ENCODE measurements at places on chromosomes 1 and 21.

- no peak for DNase-seq
Measured at GRCh38 chr21:18170829-18171228, 73.8 kb upstream of the CHODL start.

DNA sequence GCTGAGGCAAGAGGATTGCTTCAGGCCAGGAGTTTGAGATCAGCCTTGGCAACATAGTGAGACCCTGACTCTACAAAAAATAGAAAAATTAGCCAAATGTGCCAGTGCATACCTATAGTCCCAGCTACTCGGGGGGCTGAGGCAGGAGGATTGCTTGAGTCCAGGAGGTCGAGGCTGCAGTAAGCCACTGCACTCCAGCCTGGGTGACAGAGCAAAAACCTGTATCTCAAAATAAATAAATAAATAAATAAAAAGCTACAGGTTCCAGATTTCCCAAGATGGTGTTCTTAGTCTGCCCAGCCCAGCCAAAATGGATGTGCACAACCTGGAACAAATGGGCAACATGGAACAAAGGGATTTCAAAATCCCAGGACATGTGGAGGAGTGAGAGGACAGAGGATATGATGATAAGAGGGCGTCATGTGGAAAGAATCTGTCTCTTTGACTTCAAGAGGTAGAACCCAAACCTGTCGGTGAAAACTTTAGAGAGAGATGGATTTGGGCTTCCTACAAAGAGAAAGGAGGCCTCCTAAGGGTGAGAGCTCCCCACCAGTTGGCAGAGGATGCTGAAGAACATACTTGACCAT is 3.2 kb downstream of the EDARADD start:
- DNase-seq, result no peak

GRCh38 chr1:54973205-54973921 is 7.1 kb upstream of the TMEM61 start:
- DNase-seq, result peak; percentile 44

DNA sequence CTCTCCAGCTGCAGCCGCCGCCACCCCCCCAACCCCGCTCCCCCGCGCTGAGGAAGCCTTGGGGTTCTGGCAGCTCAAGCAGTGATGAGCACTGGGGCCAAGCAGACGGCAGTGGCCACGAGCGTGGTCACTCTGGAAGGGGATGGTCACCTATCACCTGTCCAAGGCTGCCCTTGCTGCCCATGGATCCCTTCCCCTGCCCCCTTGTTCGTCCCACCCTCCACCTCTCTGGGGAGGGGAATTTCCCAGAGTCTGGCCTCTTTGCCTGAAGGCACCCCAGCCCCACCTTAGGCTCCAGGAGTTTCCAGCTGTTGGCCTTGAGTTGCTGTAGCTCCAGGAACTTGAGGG is 7.2 kb upstream of the SMIM12 start:
- DNase-seq, result no peak

DNA sequence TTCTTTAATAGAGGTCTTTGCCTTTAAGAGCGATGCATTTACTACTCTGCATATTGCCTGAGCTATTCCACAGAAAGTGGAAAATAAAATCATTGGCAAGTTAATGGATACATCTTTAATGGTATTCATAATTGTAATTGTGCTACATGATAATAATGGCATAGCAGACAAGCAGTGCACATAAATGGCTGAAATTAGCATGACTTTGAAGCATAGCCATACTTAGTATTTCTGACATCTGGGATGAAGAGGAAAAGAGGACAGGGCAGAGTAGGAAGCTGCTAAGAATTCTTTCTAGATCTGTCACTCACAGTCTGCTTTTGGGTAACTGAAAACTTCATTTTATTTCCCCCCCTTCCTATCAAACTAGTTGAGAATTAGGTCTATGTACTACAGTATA is 195.0 kb upstream of the NRIP1 start:
- DNase-seq, result no peak

DNA sequence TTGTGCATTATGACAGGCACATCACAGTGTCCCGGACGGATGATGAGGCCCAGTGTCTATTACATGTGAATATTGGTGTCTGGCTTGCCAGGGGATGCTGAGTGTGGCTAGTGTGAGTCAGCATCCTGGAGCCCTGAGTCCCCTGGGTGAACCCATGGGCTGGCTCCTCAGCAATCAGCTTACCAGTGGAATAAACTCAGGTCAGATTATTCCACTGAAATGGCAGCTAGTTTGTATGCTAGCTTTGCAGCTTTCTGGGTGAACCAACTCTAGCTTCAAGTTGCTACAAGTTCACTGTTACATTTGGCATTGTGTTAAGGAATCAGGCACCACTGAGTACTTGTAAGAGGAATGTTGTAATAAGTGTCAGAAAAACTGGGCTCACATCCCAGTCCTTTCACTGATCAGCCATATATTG is 23.9 kb upstream of the RPTN start:
- no peak for DNase-seq

GRCh38 chr1:203338335-203339036 is 12.4 kb downstream of the FMOD start:
- peak; percentile 61 for DNase-seq

DNA sequence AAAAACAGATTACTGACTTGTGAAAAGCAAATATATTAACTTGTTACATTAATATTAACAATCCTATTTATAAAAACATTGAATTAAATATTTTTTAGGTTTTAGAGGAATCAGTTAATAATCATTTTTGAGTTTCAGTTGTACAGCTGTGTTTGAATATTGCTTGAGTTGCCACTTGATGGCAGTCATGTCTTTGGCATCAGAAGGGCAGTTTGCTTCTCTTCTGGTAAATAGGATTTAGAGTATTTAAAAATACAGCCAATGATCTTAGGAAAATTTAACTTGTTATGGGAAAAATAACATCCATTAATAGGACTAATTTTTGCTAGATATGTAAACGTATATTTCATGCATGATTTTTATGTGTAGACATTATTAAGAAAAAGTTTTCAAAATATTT is 234.1 kb downstream of the NCAM2 start:
- DNase-seq, result peak; percentile 10

- no peak for DNase-seq
Measured at GRCh38 chr1:27966402-27967105, 6.8 kb downstream of the XKR8 start.

DNA sequence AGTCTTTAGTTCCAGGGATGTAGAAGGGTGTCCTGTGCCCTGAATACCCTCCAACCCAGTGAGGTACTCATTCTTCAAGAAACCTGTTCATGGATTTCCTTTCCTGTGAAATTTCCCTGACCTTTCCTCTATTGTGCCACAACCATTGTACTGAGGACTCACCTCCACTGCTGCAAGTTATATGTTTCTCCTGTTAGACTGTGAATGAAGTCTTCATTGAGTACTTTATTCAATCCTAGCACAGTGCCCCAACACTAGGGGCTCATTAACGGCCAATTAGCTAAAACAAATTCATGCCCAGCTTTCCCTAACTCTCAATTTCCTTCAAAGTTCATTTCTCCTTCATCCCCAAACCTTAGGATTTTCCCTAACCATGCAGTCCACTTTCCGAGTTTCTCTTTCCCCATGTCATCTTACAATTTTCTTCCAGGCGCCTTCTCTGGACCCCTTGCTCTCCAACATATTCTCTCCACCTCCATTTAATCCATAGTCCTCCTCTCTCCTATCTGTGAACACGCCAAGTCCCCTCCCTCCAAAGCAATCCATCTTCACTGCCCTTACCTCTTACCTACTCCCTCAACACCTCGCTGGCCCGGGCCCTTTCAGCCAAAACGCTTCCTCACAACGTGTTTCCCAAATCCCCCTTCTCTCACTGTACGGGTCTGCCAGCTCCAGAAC is 1.3 kb downstream of the TRIM33 start:
- no peak for DNase-seq

GRCh38 chr1:214702556-214702955 is 99.6 kb downstream of the CENPF start:
- no peak for DNase-seq

GRCh38 chr1:15803380-15803779 is 4.1 kb downstream of the UQCRHL start:
- DNase-seq, result no peak

DNA sequence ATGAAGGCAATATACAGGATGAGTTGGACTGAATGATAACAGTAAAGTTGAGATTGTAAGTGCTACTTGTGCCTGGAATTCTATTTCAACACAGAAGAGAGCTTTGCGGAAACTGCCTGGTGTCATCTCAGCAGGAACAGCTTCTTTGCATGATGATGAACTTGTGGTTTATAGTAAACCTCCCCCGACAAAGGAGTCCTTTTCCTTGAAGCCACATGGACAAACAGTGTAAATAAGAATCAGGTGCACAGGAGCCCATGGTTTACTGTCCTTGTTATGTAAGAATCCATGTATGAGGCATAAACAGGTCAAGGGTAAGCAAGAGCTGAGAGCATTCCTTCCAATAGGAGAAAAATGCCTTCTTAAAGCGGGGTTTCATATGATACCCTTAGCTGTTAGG is 66.2 kb downstream of the PCNX2 start:
- DNase-seq, result no peak

- no peak for DNase-seq
Measured at GRCh38 chr1:22452481-22452957, 868 bp downstream of the ZBTB40 start.

DNA sequence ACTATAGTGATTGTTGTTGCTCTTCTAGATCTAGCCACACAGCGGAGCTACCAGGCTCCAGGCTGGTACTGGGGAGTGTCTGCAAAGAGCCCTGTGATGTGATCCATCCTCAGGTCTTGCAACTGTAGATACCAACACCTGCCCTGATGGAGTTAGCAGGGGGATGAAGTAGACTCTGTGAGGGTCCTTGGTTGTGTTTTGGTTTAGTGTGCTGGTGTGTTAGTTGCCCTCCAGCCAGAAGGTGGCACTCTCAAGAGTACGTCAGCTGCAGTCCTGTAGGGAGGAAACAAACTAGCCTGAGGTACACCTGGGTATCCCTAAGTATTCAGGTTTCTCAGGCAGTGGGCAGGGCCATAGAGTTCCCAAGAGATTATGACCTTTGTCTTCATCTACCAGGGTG is 81.2 kb upstream of the TMPRSS2 start:
- DNase-seq, result no peak

- DNase-seq, result no peak
Measured at GRCh38 chr1:54024358-54024757, 6.4 kb upstream of the LDLRAD1 start.

- DNase-seq, result no peak
Measured at GRCh38 chr21:41560661-41561158, 52.8 kb upstream of the TMPRSS2 start.

DNA sequence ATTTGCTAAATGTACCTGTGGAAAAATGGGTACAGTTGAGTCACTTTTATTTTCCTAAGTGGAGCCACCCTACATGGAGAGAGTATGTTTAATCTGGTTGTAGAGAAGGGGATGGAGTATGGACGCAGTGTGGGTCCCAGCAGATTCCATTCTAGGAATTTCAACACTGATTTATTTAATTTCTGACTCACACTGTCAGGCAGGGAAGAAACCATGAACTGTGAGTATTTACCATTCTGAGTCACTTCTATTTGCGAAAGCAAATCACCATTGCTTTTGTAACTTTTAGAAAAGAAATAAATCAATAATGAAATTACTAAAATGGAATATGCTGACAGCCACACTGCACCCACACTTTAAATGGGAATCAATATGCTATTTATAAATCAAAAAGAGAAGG is 339.0 kb downstream of the DSCAM start:
- no peak for DNase-seq

GRCh38 chr1:76942549-76942948 is 75.3 kb downstream of the ST6GALNAC5 start:
- DNase-seq, result no peak

GRCh38 chr1:50270926-50271325 is 152.3 kb downstream of the DMRTA2 start:
- DNase-seq, result no peak

DNA sequence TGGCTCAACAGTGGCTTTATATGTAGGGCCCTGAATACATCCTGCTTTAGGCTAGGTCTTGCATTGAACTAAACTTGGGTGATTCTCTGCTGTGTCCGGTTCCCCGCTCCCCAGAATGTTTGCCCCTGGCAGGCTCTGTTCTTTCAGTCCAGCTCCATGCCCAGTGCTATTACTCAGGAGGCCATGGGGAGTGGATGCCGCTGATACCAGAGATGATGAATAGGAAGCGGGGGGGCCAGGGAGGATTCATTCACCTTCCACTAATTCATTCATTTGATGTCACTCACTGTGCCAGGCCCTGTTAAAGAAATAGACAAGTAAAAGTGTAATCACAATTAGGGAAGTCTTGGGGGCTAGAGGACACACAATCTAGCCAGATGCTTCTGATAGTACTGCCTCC is 83.8 kb downstream of the TMEM53 start:
- DNase-seq, result no peak

- DNase-seq, result no peak
Measured at GRCh38 chr21:36994501-36995158, 11.9 kb upstream of the RIPPLY3 start.

All from NCI-H774 (cell line).